Right lobe of liver (tissue), 6 donors: ENCODE measurements at places on chromosomes 6 and 20.
A peak's percentile ranks its signal among the peaks of the same experiment; 100 is the strongest.

GRCh38 chr6:14999106-14999505 is 246.8 kb upstream of the JARID2 start:
- no peak for DNase-seq

DNA sequence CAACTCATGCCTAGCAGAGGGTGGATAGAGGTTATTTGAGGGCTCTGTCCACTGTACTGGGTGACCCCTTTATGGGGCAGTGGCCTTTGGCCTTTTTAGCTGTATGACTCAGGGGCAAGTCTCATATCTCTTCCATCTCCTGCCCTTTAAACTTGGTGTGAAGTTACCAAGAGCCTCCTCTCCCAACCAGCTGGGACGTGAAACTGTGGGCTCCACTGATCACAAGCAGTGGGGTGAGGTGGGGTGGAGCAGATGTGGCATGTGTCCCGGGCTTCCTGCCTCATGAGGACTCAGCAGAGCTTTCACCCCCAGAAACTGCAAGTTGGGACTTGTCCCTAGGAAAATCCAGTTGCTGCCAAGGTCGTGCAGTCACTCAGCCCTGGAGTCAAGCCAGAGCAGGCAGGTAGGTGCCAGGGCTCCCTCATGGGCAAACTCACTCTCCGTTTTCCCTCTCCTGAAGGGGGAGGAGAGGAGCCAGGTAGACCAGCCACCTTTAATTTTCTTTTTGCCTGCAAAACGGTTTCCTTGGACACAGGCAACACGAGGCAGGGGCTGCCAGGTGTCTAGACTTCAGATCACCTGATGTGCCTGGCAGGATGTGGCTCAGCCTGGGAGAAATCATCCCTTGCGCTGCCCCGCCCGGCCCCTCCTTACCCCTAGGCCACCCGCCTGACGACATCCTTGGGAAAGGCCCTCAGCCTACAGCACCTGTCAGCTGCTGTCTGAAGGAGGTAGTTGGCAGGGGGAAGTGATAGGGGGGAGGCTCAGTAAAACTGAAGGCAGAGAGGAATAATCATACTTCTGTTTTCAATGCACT is 4.0 kb downstream of the CDKN1A start:
- DNase-seq, result peak; percentile 85

- DNase-seq, result no peak
These were observed 167.4 kb downstream of the SASH1 start for GRCh38 chr6:148509800-148510581.

DNA sequence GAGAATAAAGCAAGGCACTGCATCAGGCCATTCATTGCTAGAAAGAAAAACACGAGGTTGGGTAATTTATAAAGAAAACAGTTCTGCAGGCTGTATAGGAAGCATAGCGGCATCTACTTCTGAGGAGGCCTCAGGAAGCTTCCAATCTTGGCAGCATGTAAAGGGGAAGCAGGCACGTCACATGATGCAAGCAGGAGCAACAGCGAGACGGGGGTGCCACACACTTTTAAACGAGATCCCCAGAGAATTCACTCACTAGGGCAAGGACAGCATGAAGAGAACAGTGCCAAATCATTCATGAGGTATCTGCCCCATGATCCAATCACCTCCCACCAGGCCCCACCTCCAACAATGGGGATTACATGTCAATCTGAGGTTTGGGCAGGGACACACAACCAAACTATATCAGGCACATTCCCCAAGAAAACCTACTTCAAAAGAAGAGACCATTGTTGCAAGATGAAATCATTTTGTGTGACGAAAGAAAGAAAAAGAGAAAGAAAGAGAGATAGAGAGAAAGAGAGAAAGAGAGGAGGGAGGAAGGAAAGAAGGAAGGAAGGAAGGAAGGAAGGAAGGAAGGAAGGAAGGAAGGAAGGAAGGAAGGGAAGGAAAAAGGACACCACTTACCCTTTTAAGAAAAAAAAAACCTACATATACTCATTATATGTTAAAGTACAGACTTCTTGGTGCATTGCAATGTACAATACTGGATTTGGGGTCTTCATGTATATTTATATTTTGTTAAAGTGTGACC is 95.9 kb upstream of the PLEKHG1 start:
- DNase-seq, result no peak

- DNase-seq, result no peak
These were observed 87.5 kb downstream of the MEI4 start for GRCh38 chr6:77740380-77740779.

GRCh38 chr6:76057469-76057868 is 15.0 kb downstream of the IMPG1 start:
- DNase-seq, result no peak

DNA sequence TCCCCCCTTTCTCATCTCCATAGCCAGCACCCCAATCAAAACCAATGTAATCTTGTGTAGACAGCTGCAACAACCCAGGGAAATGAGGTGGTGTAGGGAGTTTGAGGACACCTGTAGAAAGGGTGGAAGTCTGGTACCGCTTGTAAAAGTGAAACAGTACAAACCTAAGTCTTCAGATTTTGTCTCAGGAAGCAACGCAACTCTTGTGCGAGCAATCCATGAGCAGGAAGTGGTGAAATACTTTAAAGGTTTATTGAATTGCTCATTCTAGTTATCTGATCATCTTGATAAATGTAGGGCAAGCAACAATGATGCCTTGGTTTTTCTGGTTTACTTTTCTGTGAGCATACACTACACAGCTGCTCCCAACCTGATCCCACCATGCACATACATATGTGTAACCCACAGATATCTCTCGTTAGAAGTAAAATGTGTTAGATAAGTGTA is 71.1 kb upstream of the THEMIS start:
- DNase-seq, result no peak

DNA sequence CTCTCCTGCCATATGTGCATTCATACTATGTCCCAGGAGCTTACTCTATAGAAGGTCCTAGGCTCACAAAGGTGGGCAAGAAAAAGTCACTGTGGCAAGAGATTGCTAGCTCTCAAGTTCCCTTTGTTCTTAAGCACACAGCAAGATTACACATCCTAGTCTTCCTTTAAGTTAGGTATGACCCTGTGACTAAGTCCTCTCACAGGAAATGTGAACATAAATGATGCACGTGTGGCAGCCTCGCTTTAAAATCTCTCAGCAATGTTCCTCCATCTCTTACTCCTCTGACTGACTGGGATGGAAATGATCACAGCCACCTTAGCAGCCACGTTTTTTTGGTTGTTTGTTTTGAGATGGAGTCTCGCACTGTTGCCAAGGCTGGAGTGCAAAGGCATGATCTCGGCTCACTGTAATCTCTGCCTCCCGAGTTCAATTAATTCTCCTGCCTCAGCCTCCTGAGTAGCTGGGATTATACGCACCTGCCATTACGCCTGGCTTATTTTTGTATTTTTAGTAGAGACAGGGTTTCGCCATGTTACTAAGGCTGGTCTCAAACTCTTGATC is 35.7 kb upstream of the HAO1 start:
- DNase-seq, result no peak

DNA sequence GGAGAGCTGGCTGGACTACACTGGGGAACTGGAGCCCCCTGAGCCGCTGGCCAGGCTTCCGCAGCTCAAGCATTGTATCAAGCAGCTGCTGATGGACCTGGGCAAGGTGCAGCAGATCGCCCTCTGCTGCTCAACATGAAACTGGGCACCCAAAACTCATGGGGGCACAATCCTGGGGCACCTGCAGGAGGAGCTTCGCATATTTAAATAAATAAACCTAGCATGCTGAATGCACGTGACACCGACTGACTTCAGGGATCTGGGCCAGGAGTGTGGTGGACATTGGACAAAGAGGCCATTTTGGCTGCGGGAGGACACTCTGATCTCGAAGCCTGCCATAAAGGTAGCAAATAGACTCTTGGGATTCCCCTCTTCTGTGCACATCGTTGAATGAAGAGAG is 6.8 kb downstream of the SCAND1 start:
- peak; percentile 56 for DNase-seq

GRCh38 chr20:62920039-62920645 is 6.2 kb downstream of the DIDO1 start:
- DNase-seq, result no peak

- no peak for DNase-seq
These were observed 150.9 kb upstream of the MLIP start for GRCh38 chr6:53960311-53960710.

DNA sequence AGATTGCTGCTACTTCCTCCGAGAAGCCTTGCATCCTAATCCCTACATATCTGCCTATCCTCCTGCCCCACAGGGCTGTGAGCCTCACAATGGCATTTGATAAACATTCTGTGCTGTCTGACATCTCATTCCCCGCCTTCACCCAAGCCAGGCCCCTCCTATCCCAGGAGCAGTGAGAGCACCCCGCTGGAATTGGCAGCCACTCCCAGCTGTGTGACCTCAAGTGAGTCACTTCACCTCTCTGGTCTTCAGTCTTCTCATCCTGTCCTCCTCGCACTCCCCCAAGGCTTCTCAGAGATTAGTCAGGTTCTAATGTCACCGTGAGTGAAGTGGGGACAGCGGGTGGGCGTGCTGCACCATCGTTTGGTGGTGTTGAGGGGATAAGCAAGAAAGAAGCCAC is 81.7 kb downstream of the CDH22 start:
- DNase-seq, result no peak

DNA sequence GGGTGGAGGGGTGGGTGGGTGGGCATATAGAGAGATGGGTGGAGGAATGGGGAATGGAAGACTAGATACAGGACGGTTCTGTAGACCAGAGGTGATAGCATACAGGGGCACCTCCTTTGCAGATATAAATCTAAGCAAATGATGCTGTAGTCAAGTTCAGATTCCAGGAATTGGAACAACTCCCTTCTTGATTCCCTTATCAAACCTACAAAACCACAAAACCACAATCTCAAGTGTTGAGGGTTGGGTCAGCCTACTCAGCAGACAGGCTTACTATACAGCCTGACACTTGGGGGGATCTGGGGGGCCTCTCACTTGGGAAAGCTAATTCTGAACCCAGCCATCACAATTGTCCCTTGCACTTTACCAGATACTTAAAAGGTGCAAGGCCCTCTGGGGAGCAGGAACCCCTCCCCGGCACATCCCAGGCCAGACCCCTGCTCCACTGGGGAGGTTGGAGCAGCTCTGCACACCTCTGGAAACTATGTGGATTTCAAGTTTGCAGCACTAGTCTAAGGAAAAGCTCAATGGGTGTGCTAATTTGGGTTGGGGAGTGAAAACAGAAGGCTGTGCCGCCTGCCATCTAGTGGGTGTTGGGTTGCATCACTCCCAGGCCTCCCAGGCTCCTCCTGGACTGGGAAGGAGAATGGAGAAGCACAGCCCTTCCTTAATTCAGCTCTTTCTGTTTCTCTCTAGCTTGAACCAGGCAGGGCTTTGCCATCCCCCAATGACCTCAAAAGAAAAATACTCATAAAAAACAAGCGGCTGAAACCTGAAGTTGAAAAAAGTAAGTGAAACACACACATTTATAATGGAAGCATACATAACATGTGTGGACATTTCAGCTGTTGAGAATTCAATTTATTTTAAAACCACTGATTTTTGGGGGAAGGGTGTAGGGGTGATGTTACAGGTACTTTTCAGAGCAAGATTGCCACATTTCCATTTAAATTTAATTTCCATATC is 121.2 kb upstream of the LAMP5 start:
- peak; percentile 61 for DNase-seq

- DNase-seq, result no peak
These were observed 107.2 kb downstream of the CHD6 start for GRCh38 chr20:41510847-41511450.

DNA sequence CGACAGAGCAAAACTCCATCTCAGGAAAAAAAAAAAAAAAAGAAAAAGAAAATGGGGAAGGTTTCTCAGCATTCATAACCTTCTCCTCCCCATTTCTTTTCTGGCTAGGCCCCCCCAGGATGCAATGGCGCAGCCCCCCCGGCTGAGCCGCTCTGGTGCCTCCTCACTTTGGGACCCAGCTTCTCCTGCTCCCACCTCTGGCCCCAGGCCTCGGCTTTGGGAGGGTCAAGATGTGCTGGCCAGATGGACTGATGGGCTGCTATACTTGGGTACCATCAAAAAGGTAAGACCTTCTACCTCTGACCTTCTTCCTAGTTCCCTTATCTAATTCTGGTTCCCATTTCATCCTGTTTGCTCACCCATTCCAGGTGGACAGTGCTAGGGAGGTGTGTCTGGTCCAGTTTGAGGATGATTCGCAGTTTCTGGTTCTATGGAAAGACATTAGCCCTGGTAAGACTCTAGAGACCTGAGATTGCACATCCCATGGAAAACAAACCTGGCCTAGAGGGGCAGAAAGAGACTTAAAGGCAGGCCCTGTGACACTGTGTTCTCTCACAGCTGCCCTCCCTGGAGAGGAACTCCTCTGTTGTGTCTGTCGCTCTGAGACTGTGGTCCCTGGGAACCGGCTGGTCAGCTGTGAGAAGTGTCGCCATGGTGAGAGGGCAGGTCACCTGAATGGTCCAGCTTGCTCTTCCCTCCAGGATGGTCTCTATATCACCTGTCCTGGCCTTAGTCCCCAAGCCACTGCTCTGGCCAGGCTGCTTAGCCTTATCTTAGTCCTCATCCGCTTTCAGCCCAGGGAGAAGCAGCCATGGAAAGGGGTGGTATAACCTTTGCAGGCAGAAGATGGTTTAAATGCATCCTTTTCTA is 1.6 kb downstream of the PHF1 start:
- no peak for DNase-seq

DNA sequence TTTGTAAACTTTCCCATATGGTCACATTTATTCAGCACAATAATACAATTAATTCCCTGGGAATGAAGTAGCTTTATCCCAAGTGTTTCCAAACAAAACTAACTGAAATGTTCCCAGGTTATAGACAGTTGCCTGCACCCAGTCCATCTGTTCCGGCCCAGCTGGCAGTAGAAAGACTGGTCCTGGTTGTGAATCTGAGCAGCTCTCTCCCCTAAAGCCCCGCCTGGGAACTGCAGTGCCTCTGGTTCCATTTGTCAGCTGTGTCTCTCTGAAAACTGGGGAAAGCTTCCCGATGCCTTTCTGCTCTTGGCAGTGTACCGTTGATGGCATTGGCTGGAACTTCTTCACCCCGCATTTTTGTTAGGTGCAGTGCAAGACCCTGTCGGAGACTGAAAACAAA is 8.7 kb downstream of the MTHFD1L start:
- no peak for DNase-seq

DNA sequence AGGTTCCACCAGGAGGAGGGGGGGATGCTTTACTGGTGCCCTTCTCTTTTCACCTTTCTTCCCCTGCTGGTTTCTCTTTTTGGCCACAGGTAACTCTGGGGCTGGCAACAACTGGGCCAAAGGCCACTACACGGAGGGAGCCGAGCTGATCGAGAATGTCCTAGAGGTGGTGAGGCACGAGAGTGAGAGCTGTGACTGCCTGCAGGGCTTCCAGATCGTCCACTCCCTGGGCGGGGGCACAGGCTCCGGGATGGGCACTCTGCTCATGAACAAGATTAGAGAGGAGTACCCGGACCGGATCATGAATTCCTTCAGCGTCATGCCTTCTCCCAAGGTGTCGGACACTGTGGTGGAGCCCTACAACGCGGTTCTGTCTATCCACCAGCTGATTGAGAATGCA is 4.4 kb downstream of the TUBB1 start:
- DNase-seq, result no peak
